ENCODE measurements at places on chromosomes 3 and 15.

- DNase-seq: no peak
Measured at GRCh38 chr3:101842245-101842934, 6.9 kb upstream of the NFKBIZ start.

GRCh38 chr3:65194047-65194714 lies 506.4 kb upstream of the ADAMTS9 start:
- DNase-seq: no peak

- no peak for DNase-seq
Measured at GRCh38 chr15:66214246-66214645, 39.3 kb downstream of the MEGF11 start.

GRCh38 chr3:107430996-107431245 lies 53.7 kb downstream of the CCDC54 start:
- peak; percentile 24 for DNase-seq

- no peak for DNase-seq
Measured at GRCh38 chr3:27667751-27668150, 54.4 kb downstream of the EOMES start.

DNA sequence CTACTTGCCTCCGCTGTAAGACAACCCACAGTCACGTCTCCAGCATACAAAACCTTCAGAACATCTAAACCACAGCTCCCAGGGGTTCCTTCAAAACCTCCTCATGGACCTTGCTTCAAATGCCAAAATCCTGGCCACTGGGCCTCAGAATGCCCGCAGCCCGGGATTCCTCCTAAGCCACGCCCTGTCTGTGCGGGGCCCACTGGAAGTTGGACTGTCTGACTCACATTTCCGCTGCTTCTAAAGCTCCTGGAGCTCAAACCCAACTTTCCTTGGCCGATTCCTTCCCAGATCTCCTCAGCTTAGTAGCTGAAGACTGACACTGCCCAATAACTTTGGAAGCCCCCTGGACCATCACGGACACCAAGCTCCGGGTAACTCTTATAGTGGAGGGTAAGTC lies 17.9 kb upstream of the OR5H6 start:
- no peak for DNase-seq

- no peak for DNase-seq
Measured at GRCh38 chr15:77807611-77808010, 174.9 kb upstream of the LINGO1 start.

GRCh38 chr3:96000966-96001365 lies 813.4 kb upstream of the EPHA6 start:
- DNase-seq: no peak

DNA sequence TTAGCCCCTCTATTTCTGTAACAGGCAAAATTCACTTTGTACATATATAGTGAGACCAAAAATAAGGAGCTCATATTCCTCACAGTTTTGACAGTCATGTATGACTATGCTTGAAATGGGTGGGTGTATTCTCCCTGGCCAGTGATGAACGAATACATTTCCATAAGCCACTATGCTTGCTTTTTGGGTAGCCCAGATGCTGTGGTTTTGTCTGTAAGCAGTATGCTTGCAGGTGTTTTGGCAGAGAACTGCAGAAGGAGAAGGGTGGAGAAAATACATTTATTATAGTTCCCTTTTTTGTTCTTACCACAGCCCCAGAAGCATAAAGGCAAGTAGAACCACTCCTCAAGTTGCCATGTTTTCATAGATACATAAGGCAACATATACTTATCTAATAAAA lies 131.2 kb downstream of the RBMS3 start:
- DNase-seq: no peak

DNA sequence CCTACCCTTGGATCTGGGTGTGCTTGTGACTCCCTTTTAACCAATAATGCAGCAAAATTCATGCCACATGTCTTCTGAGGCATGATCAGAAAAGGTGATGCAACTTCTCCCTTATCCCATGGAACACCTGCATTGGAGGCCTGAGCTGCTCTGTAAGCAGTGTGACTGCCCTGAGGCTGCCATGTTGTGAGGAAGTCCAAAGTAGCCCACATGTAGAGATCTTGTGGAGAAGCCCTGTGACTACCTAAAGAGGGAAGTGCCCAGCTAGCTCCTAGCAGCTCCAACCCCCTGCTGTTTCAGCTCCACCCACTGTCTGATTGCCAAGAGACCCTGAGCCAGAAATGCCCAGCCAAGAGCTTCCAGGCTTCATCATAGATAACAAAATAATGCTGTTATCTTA lies 6.4 kb upstream of the NR1D2 start:
- DNase-seq: no peak

GRCh38 chr3:140114789-140115080 lies 179.8 kb downstream of the CLSTN2 start:
- no peak for DNase-seq

- DNase-seq: no peak
Measured at GRCh38 chr3:132261506-132261905, 55.7 kb upstream of the ACP3 start.

GRCh38 chr15:77889009-77889806 lies 188.3 kb downstream of the TBC1D2B start:
- no peak for DNase-seq

DNA sequence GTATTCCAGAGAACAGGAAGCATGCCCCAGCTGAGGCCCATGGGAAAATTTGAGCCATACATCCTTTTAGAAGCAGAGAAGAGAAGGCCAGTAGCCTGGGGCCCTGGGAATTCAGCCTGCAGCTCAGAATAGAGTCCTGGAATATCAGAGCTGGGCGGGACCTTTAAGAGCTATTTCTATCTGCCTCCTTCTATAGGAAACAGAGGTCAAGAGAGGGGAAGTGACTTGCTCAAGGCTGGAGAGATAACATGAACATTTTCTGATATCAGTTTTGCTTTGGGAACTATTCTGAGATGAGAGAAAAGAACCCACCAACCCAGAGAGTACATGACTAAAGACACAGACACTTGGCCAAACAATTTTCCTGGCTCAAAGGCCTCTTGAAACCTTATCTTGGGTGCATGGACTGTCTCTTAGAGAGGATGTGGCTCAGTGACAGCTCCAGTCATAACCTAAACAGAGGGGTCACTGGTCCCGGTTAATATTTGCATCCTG lies 26.0 kb downstream of the MASP1 start:
- DNase-seq: no peak

DNA sequence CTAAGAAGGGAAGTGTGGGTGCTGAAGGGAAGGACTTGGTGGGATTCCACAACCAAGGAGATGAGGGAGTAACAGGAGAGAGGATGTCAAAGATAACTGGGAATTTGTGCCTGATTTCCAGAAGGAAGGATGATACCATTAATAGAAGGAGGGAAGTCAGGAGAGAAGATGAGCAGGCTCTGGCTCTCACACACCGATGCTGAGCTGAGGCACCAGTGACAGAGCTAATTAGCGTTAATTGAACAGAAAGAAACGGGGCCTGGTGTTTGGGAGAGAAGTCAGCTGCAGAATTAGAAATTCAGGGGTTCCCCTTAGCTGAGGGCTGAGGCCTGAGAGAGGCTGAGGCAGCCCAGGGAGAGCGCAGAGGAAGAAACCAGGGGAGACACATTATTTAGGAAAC lies 11.9 kb upstream of the PDIA5 start:
- DNase-seq: no peak

- no peak for DNase-seq
Measured at GRCh38 chr3:172142864-172143451, 103.6 kb downstream of the FNDC3B start.

DNA sequence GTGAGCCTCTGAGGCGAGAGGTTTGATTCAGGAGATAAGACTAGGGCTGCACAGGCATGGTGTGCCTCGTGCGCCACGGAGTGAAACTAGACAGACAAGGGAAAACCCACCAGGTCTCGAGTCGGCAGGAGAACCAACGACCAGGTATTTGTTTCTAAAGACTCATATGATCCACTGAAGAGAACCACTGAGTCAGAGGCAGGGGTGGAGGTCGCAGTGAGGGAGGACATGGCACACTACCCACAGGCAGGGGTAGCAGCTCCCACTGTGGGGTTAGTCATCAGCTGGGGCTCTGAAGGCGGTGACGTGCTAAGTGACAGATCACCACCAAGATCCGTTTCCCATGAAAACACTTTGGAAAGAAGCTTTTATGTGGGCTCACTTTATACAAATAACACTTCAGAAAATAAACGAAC lies 45.7 kb downstream of the CHSY1 start:
- peak; percentile 58 for DNase-seq

GRCh38 chr3:42533161-42533897 lies 30.9 kb downstream of the VIPR1 start:
- DNase-seq: no peak

- DNase-seq: no peak
Measured at GRCh38 chr15:55632434-55632833, 44.3 kb upstream of the PYGO1 start.

GRCh38 chr3:23762759-23763477 lies 42.8 kb upstream of the UBE2E1 start:
- no peak for DNase-seq

DNA sequence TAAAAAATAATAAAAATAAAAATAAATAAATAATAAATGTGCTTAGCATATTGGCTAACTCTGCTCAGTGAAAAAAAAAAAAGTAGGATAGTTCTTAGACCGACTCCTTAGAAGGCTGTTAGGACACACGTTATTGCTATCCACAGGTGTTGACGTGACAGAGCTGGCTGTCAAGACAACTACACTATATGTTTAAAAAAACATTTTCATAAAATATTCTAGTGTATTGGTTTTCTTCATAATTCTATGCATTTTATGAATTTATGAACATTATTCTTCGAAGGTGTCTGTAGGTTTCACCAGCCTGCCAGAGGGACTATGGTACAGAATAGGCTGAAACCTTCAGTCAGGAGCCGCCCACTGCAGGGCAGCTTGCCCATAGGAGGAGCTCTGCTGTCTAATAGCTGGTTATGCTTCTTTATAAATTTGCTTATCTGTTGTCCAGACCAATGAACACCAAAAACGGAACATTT lies 9.2 kb downstream of the TM4SF1 start:
- DNase-seq: no peak

- no peak for DNase-seq
Measured at GRCh38 chr3:36815375-36815774, 51.0 kb upstream of the DCLK3 start.

- no peak for DNase-seq
Measured at GRCh38 chr3:98705694-98706093, 57.4 kb upstream of the ST3GAL6 start.

DNA sequence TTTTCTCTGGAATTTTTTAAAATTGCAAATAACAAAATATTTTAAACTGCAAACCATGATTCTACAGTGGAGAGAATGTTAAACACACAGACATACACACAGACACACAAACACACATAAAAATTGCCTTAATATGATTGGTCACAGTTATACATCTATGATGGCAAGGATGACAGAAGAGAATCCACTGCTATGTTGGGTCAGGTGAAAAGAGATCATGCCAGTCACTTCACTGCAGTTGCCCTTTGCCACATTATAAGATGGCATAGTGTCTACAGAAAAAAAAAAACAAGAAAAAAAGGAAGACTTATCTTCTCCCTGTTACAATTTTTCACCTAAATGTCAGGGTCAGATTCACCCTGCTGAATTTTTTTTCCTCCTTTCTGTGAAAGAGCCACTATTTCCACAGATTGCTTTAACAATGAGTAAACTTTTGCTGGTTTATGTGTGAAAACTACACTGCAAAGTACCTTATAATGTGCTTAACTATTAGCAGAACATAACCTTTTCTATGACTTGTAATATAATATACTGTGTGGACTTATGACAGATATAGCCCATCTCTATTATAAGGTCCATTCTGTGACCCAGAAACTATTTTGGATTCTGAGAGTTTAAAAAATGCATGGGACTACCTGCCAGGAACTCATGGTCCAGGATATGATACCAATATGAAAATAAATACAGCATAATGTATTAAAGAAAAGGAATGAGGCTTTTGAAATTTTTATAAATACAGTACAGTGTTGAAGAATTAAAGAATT lies 111.9 kb downstream of the RBMS3 start:
- DNase-seq: no peak

GRCh38 chr3:184694716-184695115 lies 17.1 kb downstream of the MAGEF1 start:
- no peak for DNase-seq

- DNase-seq: no peak
Measured at GRCh38 chr3:27200721-27201489, 168.3 kb downstream of the NEK10 start.

GRCh38 chr15:40106203-40107161 lies 2.2 kb downstream of the BMF start:
- no peak for DNase-seq

- DNase-seq: peak; percentile 40
Measured at GRCh38 chr3:121835465-121835801, 424 bp downstream of the EAF2 start.

DNA sequence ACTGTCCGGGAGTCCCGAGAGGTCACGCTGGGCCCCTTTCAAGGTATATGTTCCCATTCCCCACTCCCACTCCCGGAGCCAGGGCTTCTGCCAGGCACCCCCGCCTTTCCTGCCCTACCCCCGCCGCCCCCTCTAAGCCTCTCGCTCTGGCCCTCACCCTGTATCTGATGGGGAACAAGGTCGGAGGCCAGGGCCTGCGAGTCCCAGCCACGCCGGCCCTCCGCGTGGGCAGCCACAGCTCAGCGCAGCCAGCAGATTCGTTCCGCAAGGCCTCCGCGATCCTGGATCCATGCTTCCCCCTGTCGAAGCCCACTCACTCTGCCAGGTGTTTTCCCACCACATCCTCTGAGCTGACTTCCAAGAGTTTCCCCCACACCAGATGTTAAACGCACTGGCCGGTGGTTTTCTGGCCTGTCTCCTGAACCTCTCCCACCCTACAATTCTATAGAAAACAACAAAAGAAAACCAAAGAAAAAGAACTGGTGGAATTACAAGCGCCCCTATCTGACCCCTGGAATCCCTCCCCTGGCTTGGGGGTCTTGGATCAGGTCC lies 303.7 kb downstream of the NTRK3 start:
- no peak for DNase-seq

DNA sequence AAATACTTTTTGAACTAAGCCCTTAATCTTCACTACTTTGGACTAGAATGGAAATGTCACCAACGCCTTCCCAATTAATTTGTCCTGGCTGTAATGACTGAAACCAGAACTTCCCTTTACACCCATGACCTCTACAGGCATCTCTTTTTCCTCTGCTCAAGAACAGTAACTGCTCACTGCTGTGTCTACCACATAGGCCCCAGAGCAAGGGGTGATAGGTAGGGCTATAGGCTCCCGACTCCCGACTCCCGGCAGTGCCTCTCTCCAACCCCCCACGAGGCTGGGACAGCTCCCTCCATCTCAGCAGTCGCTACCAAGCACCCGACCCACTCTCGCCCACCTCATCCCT lies 384 bp upstream of the LEKR1 start:
- no peak for DNase-seq

- no peak for DNase-seq
Measured at GRCh38 chr3:114456742-114457141, 162.9 kb downstream of the TIGIT start.

DNA sequence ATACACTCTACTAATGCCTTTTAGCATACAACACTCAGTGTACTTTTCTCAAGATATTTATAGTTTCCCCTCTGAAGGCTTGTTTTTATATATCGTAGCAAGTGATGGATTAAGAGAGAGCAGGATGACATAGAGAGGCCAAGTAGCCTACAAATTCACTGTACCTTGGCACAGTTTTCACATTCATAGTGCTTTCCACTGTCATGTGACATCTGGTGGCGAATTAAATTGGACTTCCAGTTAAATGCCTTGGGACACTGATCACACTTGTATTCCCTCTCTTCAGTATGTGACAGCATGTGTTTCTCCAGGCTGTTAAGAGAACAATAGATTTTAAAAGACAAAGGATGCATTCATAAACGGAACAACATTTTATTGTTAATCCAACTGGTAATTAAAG lies 541.1 kb downstream of the MECOM start:
- DNase-seq: no peak

- DNase-seq: no peak
Measured at GRCh38 chr3:24354230-24354629, 140.4 kb downstream of the THRB start.

- no peak for DNase-seq
Measured at GRCh38 chr15:101126618-101127505, 125.0 kb downstream of the CHSY1 start.
